ENCODE measurements at places on chromosomes 7 and 10. TPM values are rescaled to one million over a fixed set of nuclear protein-coding genes. Genes with fewer than 3 reads are reported as not detected.

- no peak for DNase-seq
- peaks cover 30% of the 10 kb centered on the region for H3K27me3 ChIP-seq
- H3K27ac ChIP-seq = no peak within 1 kb of the TSS
- H3K4me1 ChIP-seq = peaks cover 10% of the 10 kb centered on the region
- H3K36me3 ChIP-seq = no peaks in the 10 kb centered on the region
- H3K4me3 ChIP-seq = peak within 1 kb of the TSS; percentile 67
Measured at GRCh38 chr7:146116521-146117222, at the start of gene CNTNAP2. TSS of gene CNTNAP2 (plus strand) at chr7:146116801. CDS start at chr7:146116877, 76 bp downstream.

Gene SYT15B
- not detected for total RNA-seq

DNA sequence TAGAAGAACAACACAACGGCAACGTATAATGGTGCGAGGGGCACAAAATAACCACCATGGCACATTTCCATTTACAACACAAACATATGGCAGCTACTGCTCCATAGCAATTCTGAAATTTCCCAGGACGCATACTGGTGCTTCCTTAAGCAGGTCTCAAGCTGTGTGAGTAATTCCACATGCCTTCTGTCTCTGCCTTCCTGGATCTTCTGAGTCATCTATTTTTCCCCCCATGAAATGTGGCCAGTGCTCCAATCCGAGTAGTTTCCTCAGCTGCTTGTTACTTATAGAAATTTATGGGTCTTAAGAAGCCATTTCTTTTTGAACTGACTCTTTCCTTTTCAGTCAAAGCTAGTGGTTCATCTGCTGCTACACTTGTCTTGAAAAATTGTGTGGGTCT lies 256.6 kb upstream of the KLF6 start:
- no peak overlapping the region for H3K27ac ChIP-seq
- H3K27me3 ChIP-seq = no peaks in the 10 kb centered on the region
- peaks cover 12% of the 10 kb centered on the region for H3K36me3 ChIP-seq
- H3K4me3 ChIP-seq = no peak overlapping the region
- no peaks in the 10 kb centered on the region for H3K4me1 ChIP-seq

Gene ZNF680
- 15.8 TPM for total RNA-seq

Gene TRIL
- not detected for total RNA-seq

DNA sequence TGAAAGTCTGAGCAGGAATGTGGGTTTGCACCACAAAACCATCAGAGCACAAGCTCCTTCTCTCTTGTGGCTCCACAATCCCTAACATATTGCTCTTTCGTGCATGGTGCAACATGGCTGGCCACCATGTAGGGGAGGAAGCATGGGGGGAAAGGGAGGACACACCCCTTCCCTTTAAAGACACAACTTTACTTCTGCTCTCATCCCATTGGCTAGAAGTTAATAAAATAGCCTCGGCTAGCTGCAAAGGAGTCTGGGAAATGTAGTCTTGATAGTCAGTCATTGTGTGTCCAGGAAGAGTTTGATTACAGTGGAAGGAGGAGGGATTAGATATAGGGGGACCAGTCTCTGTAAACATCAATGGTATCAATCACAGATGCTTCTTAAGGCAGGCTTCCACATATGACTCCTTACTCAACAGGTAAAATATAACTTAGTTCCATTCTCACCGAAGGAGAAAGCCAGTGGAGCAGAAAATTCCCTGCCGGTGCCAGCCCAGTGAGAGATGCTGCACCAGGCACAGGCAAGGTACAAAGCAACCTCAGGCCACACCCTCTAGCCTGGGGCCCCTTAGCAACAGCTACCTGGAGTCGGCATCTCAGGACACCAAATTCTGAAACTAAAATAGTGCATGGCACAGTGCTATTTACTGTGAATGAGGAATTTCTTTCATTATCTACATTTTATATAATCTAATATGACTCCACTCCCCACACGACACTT lies 124.7 kb upstream of the CTBP2 start:
- no peaks in the 10 kb centered on the region for H3K36me3 ChIP-seq
- no peak overlapping the region for H3K4me3 ChIP-seq
- H3K4me1 ChIP-seq = no peaks in the 10 kb centered on the region
- no peak overlapping the region for H3K27ac ChIP-seq
- H3K27me3 ChIP-seq = peaks cover 14% of the 10 kb centered on the region
- DNase-seq = no peak

DNA sequence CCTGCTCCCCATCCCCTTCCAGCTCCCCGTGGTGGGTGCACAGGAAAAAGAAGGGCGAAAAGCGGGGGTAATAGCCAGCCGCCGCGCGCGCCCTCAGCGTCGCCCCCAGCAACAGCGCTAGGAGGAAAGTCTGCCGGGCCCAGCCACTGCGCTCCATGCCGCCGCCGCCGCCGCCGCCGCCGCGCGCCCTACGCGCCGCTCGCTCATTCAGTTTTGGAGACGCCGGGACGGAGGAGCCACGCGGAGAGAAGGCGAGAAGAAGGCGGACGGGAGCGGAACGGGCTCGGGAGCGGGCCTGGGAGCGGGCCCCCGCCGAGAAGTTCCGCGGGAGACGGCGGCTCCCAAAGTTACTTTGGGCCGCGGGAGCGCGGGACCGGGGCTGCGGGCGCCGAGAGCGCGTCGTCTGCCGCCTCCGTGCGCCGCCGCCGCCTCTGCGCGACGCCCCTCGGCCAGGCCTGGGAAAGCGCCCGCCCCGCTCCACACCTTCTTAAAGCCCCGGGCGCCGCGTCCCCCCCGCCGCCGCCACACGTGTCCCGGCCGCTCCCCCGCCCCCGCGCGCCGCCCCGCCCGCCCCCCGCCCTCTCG lies at the start of gene RELN:
TSS of gene RELN (minus strand) at position 459 of the 585 bp plus-strand sequence. CDS start at position 157, 302 bp downstream.
- H3K27me3 ChIP-seq = peaks cover 56% of the 10 kb centered on the region
- H3K36me3 ChIP-seq = no peaks in the 10 kb centered on the region
- peak; percentile 15 for DNase-seq

- H3K36me3 ChIP-seq = no peaks in the 10 kb centered on the region
- no peaks in the 10 kb centered on the region for H3K27me3 ChIP-seq
Measured at GRCh38 chr7:82397879-82398524, 45.6 kb downstream of the CACNA2D1 start.

Gene UNCX
- not detected for total RNA-seq

Gene BAMBI
- total RNA-seq = 0.17 TPM

Gene SMKR1
- 4.0 TPM for total RNA-seq

GRCh38 chr7:122553761-122554160 lies 145.2 kb downstream of the RNF133 start:
- no peaks in the 10 kb centered on the region for H3K4me1 ChIP-seq
- no peak overlapping the region for H3K4me3 ChIP-seq
- H3K27ac ChIP-seq = no peak overlapping the region
- no peaks in the 10 kb centered on the region for H3K27me3 ChIP-seq
- H3K36me3 ChIP-seq = no peaks in the 10 kb centered on the region
- no peak for DNase-seq

Gene TMUB1
- total RNA-seq = 67.3 TPM

DNA sequence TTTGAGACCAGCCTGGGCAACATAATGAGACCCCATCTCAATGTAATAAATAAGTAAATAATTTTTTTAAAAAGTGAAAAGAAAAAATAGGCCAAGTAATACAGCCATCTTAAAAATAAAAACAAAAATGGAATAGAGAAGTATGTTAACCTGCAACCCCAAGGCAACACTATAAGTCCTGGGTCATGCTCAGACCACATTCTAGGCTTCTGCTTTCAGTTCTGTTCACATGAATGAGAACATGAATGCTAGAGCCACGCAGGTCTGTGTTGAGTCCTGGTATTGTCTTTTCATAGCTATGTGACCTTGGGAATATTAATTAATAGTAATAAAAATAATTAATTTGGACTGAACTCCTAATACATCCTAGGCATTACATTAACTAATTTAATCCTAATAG lies 284.0 kb downstream of the AUTS2 start:
- H3K27ac ChIP-seq = no peak overlapping the region
- no peak overlapping the region for H3K4me3 ChIP-seq
- no peaks in the 10 kb centered on the region for H3K36me3 ChIP-seq
- DNase-seq = no peak
- H3K27me3 ChIP-seq = no peaks in the 10 kb centered on the region

DNA sequence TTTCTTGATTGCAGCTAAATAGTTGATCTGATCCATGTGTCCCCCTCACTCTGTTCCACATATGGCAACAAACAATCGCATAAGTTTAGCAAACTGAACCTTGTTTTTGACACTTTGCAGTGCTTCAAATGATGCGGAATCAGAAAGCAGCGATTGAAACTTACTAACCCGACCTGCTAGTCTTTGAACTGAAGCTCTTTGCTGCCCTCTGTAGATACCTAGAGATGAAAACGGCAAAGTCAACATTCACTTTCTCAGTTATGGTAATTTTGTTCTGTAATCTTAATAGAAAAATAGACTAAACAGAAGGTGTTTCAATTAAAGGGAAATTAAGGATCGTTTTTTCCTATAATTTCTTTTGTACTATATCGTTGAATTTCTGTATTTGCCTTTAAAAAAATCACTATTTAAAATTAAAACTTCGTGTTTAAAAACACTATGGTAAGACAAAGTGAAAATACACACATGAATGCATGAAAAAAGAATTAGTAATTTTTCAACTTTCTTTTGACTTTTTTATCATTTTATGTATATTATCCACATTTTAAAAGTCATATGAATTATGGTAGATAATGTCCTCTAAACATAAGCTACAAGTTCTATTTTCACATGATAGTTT lies 276.5 kb downstream of the MAGI2 start:
- no peak overlapping the region for H3K4me3 ChIP-seq
- DNase-seq = no peak
- H3K4me1 ChIP-seq = no peaks in the 10 kb centered on the region

DNA sequence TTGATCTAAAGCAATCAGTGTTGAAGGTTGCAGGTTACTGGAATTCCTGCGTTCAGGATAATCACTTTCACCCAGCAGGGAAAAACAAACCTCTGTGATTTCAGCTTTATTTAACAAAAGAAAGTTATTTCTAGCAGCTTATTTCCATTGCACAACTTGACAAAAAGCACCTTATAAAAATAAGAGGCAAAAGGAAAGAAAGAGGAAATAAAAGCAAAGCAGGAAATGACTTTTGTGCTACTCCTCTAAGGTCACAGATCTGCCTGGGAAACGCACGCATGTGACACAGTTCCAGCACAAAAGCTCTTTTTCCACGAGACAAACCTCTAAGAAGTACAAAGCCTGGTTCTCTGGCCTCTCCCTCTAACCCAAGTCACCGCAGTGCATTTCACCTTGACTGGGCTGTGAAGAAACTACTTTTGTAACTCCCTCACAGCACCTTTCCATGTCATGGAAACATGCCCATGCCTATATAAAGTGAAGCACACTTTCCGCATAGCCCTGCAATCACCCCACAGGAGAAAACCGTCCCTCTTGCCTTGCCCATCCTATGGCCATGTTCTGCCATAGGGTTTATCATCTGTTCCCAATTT lies 870 bp downstream of the ANK3 start:
- H3K27me3 ChIP-seq = no peaks in the 10 kb centered on the region
- H3K27ac ChIP-seq = no peak overlapping the region
- no peak for DNase-seq
- H3K36me3 ChIP-seq = no peaks in the 10 kb centered on the region
- H3K4me3 ChIP-seq = no peak overlapping the region
- peaks cover 14% of the 10 kb centered on the region for H3K4me1 ChIP-seq

DNA sequence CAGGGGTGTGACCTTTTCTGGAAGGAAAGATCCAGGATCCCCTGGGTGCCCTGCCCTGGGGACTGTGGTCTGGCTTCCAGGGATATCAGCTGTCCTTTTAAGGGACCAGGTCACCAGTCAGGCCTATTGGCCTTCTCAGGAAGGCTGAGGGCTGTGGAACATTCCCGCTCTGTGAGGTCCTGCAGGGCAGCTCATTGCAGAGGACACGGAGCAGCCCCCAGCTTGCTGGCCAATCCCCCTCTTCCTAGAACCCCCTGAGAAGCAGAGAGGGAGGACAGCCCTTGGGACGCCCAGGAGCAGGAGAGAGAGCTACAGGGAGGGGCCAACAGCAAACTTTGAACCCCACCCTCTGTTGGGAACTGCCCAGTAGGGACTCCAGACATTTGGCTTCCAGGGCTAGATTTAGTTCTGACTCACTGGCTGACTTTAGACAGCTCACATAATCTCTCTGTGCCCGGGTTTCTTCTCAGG lies 67.9 kb upstream of the COL13A1 start:
- peaks cover 23% of the 10 kb centered on the region for H3K4me1 ChIP-seq
- DNase-seq = no peak
- H3K27me3 ChIP-seq = peaks cover 5% of the 10 kb centered on the region
- H3K4me3 ChIP-seq = no peak overlapping the region

DNA sequence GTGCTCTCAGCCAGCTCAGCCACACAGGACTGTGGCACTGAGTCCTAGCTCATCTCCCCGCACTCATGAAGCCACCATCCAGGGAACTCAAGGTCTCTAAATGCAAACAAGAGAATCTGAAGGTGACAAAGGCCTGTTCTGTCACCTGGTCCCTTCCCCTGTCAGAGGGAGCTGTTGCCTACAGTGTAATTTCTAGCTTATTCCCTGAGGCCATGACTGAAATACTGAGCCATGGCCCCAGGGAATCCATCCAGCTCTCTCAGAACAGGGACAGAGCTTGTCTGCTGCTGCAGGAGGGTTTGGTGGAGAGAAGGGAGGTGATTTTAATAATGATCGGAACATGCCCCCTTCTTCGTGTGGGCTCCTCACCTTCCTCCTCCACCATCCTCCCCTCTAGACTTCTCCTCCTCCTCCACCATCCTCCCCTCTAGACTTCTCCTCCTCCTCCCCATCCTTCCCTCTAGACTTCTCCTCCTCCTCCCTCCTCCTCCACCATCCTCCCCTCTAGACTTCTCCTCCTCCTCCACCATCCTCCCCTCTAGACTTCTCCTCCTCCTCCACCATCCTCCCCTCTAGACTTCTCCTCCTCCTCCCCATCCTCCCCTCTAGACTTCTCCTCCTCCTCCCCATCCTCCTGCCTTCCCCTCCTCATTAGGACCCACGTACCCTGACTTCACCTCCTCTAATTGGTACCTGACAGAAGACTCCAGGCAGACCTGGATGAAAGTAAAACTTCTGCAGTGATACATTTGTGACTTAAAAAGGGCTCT lies 338.0 kb upstream of the MKI67 start:
- no peak overlapping the region for H3K4me3 ChIP-seq
- no peak overlapping the region for H3K27ac ChIP-seq
- H3K4me1 ChIP-seq = no peaks in the 10 kb centered on the region
- DNase-seq = no peak
- no peaks in the 10 kb centered on the region for H3K36me3 ChIP-seq

Gene PANK1
- 1.6 TPM for total RNA-seq

GRCh38 chr7:99124236-99124635 lies 19.7 kb downstream of the SMURF1 start:
- no peak overlapping the region for H3K27ac ChIP-seq
- H3K27me3 ChIP-seq = no peaks in the 10 kb centered on the region
- peaks cover 7% of the 10 kb centered on the region for H3K36me3 ChIP-seq
- peaks cover 36% of the 10 kb centered on the region for H3K4me1 ChIP-seq

Gene ANKRD61
- total RNA-seq = not detected

GRCh38 chr7:45182856-45183710 lies 25.5 kb downstream of the RAMP3 start:
- no peaks in the 10 kb centered on the region for H3K36me3 ChIP-seq
- no peak overlapping the region for H3K4me3 ChIP-seq
- H3K27ac ChIP-seq = no peak overlapping the region
- H3K4me1 ChIP-seq = no peaks in the 10 kb centered on the region

Gene SH2D4B
- total RNA-seq = 0.46 TPM

GRCh38 chr7:51476026-51476425 lies 159.4 kb upstream of the COBL start:
- no peak overlapping the region for H3K27ac ChIP-seq
- no peak for DNase-seq
- H3K4me3 ChIP-seq = no peak overlapping the region
- no peaks in the 10 kb centered on the region for H3K4me1 ChIP-seq
- peaks cover 16% of the 10 kb centered on the region for H3K27me3 ChIP-seq
